ENCODE measurements at places on chromosomes 2 and 18.

GRCh38 chr18:7945882-7946281, 378.8 kb downstream of the PTPRM start:
- H3K27me3 ChIP-seq, result no peaks in the 10 kb centered on the region
- no peak for DNase-seq
- H3K4me3 ChIP-seq, result no peak overlapping the region
- no peak overlapping the region for H3K27ac ChIP-seq
- H3K4me1 ChIP-seq, result no peaks in the 10 kb centered on the region
- H3K36me3 ChIP-seq, result no peaks in the 10 kb centered on the region

GRCh38 chr2:8457699-8458502, 224.0 kb upstream of the ID2 start:
- DNase-seq, result no peak
- H3K36me3 ChIP-seq, result no peaks in the 10 kb centered on the region
- peaks cover 9% of the 10 kb centered on the region for H3K27me3 ChIP-seq
- H3K27ac ChIP-seq, result no peak overlapping the region
- no peaks in the 10 kb centered on the region for H3K4me1 ChIP-seq
- H3K4me3 ChIP-seq, result no peak overlapping the region

DNA sequence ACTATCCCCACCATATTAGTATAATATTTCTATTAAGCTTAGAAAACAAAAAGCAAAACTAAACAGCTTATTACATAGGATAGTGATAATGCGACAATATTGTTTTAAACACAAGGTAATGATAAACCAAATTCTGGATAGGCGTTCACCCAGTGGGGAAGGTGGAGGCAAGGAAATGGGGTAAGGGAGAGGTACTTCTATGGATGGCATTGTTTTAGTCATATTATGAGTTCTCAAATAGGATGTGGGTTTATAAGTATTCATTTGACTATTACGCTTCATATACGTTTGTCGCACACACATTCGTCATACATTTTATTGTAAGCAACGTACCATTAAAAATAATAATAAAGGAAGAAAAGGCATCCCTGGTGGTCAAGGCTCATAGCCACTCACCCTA, 88.8 kb upstream of the DNMT3A start:
- no peaks in the 10 kb centered on the region for H3K4me1 ChIP-seq
- H3K4me3 ChIP-seq, result no peak overlapping the region
- no peak overlapping the region for H3K27ac ChIP-seq
- no peak for DNase-seq
- no peaks in the 10 kb centered on the region for H3K27me3 ChIP-seq

DNA sequence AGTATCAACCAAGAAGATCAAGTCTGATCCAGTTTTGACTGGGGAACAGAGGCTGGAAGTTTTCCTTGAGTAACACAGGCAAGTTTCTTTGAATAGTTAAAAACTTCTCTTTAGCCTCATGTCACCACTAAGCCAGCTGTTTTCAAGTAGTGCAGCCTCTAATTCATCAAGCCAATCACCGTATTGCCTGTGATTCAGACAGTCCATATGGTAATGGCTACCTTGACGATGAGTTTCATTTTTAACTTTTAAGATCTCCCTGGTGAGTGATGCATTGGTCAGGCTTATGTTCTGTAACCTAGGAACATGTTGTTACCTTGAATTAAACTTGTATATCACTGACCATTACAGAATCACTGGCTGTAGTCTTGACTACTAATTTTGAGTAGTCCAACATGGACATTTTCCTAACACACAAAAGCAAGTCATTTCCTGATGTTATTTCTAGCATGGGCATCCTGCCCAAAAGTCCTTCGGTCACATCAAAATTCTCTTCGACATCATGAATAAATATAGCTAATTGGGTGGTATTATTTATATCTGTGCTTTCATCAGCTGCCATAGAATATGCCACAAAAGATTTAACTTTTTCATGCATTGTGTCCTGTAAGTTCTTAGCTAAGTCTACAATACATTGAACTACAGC, 238.8 kb upstream of the GCFC2 start:
- H3K36me3 ChIP-seq, result no peaks in the 10 kb centered on the region
- DNase-seq, result no peak
- no peaks in the 10 kb centered on the region for H3K4me1 ChIP-seq

DNA sequence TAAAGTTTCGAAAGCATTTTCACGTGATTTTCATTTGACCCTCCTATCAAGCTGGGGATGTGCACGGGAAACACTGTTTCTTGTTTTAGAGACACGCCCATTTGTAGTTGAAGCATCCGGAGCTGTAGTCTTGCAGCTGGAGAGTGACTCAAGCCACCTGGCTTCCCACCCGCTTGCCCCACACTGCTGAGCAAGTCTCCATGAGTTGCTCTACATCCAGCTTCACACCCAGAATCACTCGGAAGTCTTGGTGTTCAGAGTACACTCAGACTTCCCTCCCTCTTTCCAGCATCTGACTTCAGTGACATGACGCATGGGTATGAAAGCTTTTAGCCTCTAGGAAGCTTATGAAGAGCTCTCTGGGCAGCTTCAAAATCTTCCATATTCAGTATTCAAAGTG, 262.4 kb downstream of the NBAS start:
- no peak overlapping the region for H3K27ac ChIP-seq
- no peaks in the 10 kb centered on the region for H3K27me3 ChIP-seq
- H3K36me3 ChIP-seq, result no peaks in the 10 kb centered on the region
- no peak overlapping the region for H3K4me3 ChIP-seq
- DNase-seq, result no peak

- peak overlapping the region; percentile 82 for H3K4me3 ChIP-seq
- DNase-seq, result no peak
- H3K36me3 ChIP-seq, result no peaks in the 10 kb centered on the region
- peaks cover 19% of the 10 kb centered on the region for H3K4me1 ChIP-seq
Measured at GRCh38 chr2:120014226-120014980, 1.5 kb downstream of the EPB41L5 start.

- H3K27ac ChIP-seq, result no peak overlapping the region
- peaks cover 2% of the 10 kb centered on the region for H3K4me1 ChIP-seq
Measured at GRCh38 chr2:21010813-21011439, 32.9 kb downstream of the APOB start.

- H3K36me3 ChIP-seq, result no peaks in the 10 kb centered on the region
- no peak overlapping the region for H3K4me3 ChIP-seq
- H3K4me1 ChIP-seq, result no peaks in the 10 kb centered on the region
- DNase-seq, result peak; percentile 25
- H3K27me3 ChIP-seq, result no peaks in the 10 kb centered on the region
Measured at GRCh38 chr18:36095936-36096519, 28.7 kb upstream of the RPRD1A start.

GRCh38 chr2:39027421-39027820, 93.4 kb downstream of the SOS1 start:
- H3K27me3 ChIP-seq, result no peaks in the 10 kb centered on the region
- no peak overlapping the region for H3K27ac ChIP-seq
- no peak overlapping the region for H3K4me3 ChIP-seq
- no peak for DNase-seq

DNA sequence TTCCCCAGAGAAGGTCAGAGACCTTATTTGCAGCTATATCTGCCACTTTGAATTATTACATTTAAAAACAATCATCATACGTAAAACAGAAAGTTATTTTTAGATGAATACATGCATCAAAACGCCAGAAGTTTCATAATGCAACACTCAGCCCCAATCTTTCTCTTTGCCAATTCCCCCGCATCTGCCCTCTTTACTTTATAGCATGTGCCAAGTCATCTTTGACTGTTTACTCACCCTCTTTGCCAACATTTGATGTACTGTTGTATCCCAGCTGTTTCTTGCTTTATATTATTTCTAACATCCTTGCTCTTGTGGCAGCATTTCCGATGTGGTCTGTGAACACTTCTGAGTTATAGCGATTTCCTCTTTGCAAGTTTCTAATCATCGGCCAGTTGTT, 86.2 kb downstream of the CRIM1 start:
- peaks cover 45% of the 10 kb centered on the region for H3K4me1 ChIP-seq
- DNase-seq, result no peak
- H3K27ac ChIP-seq, result 0 out of 2 replicates have a peak overlapping the region, but pooled peaks have one; percentile 41
- peaks cover 41% of the 10 kb centered on the region for H3K36me3 ChIP-seq
- H3K4me3 ChIP-seq, result no peak overlapping the region

DNA sequence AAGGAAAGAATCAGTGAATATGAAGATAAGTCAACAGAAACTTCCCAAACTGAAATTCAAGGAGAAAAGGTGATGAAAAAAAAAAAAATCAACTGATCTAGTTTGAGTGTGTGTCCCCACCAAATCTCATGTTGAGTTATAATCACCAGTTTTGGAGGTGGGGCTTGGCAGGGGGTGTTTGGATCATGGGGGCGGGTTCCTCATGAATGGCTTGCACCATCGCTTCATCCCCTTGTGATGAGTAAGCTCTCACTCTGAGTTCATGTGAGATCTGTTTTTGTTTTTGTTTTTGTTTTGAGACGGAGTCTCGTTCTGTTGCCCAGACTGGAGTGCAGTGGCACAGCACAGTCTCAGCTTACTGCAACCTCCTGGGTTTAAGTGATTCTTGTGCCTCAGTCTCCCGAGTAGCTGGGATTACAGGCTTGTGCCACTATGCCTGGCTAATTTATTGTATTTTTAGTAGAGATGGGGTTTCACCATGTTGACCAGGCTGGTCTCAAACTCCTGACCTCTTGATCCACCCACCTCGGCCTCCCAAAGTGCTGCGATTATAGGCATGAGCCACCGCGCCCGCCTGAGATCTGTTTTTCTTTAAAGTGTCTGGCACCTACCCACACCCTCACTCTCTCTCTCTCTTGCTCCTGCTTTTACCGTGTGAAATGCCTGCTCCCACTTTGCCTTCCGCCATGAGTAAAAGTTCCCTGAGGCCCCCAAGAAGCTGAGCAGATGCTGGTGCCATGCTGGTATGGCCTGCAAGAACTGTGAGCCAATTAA, 4.0 kb upstream of the SLC66A2 start:
- H3K27ac ChIP-seq, result no peak overlapping the region
- H3K36me3 ChIP-seq, result no peaks in the 10 kb centered on the region
- peaks cover 26% of the 10 kb centered on the region for H3K4me1 ChIP-seq
- no peak for DNase-seq
- H3K27me3 ChIP-seq, result no peaks in the 10 kb centered on the region

GRCh38 chr2:190849774-190850173, 30.8 kb upstream of the GLS start:
- no peak for DNase-seq
- H3K36me3 ChIP-seq, result no peaks in the 10 kb centered on the region
- no peaks in the 10 kb centered on the region for H3K4me1 ChIP-seq
- peaks cover 2% of the 10 kb centered on the region for H3K27me3 ChIP-seq
- no peak overlapping the region for H3K27ac ChIP-seq

DNA sequence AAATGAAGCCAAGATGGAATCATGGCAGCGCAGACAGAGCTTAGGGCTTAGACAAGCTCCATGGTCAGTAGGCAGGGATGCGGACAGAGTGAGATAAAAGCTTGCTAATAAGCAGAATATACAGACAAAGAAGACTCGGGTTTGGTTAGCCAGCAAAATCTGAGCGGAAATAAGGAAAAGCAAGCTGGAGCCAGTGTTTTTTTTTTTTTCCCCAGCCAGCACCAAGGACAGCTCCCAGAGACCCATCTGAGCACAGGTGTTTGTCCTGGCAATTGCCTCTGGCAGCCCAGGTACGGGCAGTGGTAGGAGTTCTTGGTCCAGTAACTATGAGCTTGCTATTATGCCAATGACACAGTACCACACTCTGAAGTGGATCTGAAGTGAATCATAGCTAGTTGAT, 187.6 kb downstream of the ADCYAP1 start:
- DNase-seq, result no peak
- H3K27me3 ChIP-seq, result no peaks in the 10 kb centered on the region
- H3K4me3 ChIP-seq, result no peak overlapping the region
- no peaks in the 10 kb centered on the region for H3K4me1 ChIP-seq
- H3K27ac ChIP-seq, result no peak overlapping the region
- no peaks in the 10 kb centered on the region for H3K36me3 ChIP-seq

- no peak for DNase-seq
- no peak overlapping the region for H3K27ac ChIP-seq
- H3K36me3 ChIP-seq, result no peaks in the 10 kb centered on the region
- H3K4me3 ChIP-seq, result no peak overlapping the region
Measured at GRCh38 chr2:8546612-8547283, 135.1 kb upstream of the ID2 start.

- no peaks in the 10 kb centered on the region for H3K27me3 ChIP-seq
- H3K36me3 ChIP-seq, result no peaks in the 10 kb centered on the region
Measured at GRCh38 chr2:74625658-74626425, 22.3 kb downstream of the M1AP start.

DNA sequence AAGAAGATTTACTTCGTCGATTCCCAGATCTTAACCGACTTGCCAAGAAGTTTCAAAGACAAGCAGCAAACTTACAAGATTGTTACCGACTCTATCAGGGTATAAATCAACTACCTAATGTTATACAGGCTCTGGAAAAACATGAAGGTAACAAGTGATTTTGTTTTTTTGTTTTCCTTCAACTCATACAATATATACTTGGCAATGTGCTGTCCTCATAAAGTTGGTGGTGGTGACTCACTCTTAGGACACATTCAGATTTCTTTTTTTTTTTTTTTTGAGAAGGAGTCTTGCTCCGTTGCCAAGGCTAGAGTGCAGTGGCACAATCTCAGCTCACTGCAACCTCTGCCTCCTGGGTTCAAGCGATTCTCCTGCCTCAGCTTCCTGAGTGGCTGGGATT, 26.8 kb downstream of the MSH2 start:
- DNase-seq, result no peak
- no peak overlapping the region for H3K27ac ChIP-seq
- peaks cover 14% of the 10 kb centered on the region for H3K4me1 ChIP-seq

- peaks cover 61% of the 10 kb centered on the region for H3K4me1 ChIP-seq
- no peaks in the 10 kb centered on the region for H3K27me3 ChIP-seq
- H3K4me3 ChIP-seq, result peak overlapping the region; percentile 35
- no peaks in the 10 kb centered on the region for H3K36me3 ChIP-seq
Measured at GRCh38 chr2:127415593-127416505, 2.4 kb upstream of the PROC start.

DNA sequence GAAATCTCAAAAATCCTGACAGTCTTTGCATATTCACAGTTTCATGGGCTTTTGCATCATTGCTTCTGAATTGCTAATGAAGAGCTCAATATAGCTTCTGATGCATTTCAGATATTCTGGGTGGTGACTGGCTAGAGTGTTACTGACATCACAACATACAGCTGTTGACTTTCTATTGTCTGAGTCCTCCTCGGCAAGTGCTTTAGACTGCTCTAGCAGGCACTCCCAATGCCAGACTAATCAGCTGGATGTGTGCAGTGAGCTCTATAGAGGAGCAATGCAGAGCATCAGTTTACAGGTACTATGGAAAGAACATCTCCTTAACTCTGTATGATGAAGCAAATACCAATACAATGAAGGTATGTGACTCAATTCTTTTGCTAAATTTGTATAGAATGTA, 54.9 kb downstream of the R3HDM1 start:
- DNase-seq, result no peak
- no peak overlapping the region for H3K4me3 ChIP-seq
- no peaks in the 10 kb centered on the region for H3K36me3 ChIP-seq

DNA sequence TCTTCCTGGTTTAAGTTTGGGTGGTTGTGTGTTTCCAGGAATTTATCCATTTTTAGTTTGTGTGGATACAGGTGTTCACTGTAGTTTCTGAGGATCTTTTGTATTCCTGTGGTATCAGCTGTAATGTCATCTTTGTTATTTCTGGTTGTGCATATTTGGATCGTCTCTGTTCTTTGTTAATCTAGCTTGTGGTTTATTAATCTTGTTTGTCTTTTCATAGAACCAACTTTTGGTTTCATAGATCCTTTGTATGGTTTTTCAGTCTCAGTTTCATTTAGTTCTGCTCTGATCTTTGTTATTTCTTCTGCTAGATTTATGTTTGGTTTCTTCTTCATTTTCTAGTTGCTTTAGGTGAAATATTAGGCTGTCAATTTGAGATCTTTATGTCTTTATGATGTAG, 202.4 kb upstream of the ZSWIM2 start:
- H3K36me3 ChIP-seq, result no peaks in the 10 kb centered on the region
- H3K27me3 ChIP-seq, result no peaks in the 10 kb centered on the region
- H3K27ac ChIP-seq, result no peak overlapping the region
- H3K4me3 ChIP-seq, result no peak overlapping the region
- no peaks in the 10 kb centered on the region for H3K4me1 ChIP-seq

All from Panc1 (cell line).